Non-pigmented ciliary epithelial cell (primary cell): ENCODE measurements at places on chromosomes 12 and 14.
A peak's percentile ranks its signal among the peaks of the same experiment; 100 is the strongest.

- peak; percentile 86 for DNase-seq
Observed at GRCh38 chr14:51094901-51095853, at the start of gene TRIM9. Gene TRIM9, minus strand, starts transcription at chr14:51095105. Its CDS starts 166 bp downstream, at chr14:51094939.

DNA sequence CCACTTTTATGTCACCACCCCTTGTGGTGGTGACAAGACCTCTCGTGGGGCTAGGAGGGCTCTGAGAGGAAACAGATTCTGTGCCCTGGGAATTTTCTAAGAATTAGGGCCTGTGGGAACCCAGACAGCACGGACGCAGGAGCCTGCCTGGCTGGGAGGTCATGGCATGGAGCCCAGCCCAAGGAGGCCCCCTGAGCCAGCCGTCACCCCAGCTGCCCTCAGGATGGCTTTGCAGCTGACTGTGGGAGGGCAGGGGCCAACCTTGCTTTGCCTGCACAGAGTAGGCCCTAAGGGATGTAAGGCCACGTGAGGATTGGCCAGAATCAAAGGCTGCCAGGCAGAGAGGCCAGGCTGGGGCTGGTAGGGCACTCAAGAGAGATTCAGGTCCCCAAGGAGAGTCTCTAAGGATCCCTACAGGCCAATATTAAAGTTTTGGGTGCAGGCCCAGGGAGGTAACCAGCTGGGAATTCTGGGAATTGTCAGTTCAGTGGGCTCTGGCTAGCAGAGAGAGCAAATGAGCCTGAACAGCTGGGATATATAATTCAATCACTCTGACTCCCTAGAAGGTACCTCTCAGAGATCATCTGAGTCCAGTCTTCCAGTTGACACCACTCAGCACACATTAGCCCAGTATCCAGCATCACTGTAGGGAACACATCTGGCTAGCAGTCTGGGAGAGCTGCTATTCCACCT lies 6.4 kb downstream of the LTBP2 start:
- no peak for DNase-seq

DNA sequence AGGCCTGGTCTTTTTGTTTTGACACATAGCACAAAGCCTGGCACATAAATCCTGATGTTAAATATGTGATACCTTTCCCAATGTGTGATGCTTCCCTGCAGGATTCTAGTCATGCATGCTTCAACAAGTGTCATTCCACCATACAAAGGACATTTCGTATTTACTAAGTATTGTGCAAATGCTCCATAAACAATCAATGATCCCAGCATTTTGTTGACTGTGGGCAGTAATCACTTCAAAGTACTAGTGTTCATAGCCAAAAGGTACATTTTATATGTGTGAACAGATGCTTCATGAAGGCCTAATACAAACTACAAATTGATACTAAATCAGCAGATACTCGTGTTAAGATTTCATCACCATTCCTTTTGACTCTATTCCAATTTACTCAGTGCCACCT lies 4.4 kb downstream of the CCNB1IP1 start:
- DNase-seq = no peak

DNA sequence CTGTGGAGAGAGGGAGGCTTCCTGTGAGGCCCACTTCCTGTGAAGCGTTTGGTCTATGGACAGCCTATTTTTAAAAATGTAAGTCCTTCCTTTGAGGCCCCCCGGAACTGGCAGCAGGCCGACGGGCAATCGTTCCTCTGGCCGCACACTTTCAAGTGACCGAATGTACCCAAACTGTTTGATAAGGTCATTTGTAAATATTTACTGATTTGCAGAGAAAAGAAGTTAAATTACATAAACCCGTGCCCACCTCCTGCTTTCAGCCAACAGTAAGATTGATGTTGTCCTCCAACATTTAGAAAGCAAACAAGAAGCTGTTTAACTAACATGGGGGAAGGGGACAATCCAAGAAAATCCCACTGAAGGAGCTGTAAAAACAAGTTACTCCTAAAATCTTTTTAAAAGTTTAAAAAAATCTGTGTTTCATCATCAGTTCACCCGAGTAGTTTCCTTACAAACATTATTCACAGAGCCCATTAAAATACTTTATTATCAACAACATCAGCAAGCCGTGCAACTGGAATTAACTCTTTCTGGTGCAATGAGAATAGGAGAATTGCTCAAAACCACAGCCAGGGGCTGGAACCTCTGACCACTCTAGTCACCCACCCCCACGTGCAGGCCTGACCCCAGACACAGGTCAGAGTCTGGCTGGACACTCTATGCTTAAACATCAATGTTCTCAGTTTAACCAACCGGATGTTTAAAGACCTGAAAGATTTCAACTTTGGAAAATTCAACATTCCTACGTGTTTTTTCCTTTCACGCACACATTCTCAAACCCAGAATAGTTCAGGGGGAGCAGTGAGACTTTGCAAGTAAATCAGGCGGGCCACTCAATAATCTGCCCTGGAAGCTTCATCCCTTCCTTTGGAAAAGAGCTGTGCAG lies 65.3 kb downstream of the FOXN3 start:
- no peak for DNase-seq

- no peak for DNase-seq
Observed at GRCh38 chr14:68238976-68239375, 419.4 kb downstream of the RAD51B start.

DNA sequence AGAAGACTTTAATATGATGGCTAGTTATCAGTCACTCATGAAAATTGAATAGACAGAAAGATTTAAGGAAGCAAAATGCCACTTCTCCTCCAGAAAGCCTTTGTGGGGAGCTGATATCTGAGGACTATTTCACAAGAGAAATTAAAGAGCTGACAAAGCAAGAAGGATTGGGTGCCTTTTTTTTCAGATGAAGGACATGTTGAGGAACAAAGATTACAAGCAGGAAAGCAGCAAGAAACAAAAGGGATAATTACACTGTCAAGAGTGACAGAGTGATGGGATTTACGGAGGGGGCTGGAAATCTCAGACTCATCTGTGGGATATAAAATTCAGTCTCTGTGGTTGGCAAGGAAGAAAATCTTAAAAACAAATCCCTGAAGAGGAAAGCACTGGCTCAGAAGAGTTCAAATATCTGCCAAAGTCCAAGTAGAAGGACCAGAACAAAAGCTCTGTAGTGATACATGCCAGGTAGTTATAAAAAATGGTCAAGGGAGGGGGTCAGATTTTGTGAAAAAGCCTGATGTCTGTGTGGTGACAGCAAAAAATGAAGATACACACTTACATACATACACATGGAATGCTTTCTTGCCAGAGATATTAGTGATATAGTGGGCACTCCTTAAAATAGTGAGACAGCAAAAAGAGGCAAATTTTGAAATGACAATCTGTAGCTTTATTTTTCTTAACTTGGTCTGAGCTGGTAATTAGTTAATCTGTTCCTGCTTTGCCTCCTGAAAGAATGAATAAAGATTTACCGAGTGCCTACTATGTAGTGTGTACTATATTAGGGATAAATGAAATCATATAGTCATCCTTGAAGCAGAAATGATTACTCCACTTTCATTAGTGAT lies 62.9 kb downstream of the EPS8 start:
- DNase-seq = no peak

- no peak for DNase-seq
Observed at GRCh38 chr12:69467366-69467765, 2.8 kb upstream of the FRS2 start.

DNA sequence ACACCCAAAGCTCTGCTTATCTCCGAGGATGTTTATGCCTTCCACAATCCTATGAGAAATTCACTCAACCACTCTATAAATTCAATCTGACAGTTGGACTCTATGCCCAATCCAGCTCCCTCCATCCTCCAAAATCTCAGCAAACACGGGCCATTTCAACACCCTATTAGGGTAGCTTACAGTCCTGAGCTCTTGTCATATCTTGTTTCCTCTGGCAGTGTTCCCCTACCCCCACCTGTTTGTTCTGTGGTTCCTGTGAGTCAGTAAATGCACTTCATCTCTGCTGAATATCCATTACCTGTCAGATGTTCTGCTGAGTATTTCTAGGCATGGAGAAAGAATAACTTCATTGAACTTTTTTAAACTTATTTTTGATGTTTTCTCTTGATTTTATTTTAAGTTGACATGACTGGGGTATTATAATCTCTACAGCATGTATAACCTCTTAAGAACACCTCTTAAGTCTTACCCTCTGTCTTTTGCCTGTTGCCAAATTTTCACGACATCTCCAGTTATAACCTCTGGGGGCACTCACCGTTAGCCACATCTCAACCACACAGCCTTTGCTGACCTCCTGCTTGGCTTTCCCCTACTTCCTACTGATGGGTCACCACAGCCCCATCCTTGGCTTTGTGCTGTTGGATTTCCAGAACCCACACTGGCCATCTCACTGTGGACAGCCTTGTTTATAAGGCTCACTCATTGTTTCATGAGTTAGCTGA lies 317.0 kb upstream of the TMPO start:
- no peak for DNase-seq

DNA sequence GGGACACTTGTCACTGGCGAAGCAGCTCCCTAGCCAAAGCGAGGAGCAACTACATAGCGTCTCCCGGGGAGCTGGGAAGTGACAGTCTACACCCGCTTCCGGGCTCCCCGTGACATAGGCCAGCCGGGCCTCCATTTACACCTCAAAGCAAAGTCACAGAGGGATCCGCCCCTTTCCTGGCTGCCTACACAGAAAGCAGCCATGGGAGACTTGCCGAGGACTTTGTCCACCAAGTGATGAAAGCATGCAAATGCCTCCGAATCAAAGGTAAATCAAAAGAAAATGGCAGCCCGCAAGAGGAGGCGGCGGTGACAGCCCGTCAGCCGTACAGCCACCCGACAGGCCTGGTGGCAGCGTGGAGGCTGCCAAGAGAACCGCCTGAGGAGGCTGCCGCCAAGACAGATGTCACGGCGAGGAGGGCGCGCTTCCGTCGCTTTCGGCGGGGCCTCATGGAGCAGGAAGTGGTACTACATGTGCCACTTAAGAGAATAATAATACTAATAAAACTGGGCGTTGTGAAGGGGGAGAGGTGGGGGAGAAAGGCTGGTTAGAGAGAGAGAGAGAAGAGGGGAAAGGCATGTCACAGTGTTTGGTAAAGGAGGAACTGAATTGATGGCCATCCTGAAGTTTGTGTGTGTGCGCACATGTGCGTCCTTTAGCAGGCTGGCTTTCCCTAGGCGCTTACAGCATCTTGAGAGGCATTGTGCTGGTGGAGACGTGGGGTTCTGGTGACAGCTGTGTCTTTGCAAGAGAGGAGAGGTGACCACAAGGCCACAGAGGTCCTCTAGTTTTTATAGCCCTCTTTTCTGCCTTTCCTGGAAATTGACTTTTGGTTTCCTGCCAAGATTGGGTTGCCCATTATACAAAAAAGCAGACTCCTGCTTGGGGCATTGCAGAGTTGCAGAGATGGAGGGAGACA lies 661.7 kb downstream of the VRK1 start:
- no peak for DNase-seq

GRCh38 chr12:120199025-120199424 lies 1.9 kb downstream of the RPLP0 start:
- DNase-seq = no peak

GRCh38 chr14:104968541-104969401 lies 9.4 kb downstream of the AHNAK2 start:
- no peak for DNase-seq

GRCh38 chr12:67501362-67501761 lies 147.2 kb upstream of the DYRK2 start:
- no peak for DNase-seq

GRCh38 chr14:103803661-103804060 lies 43.7 kb downstream of the PPP1R13B start:
- DNase-seq = peak; percentile 20

- no peak for DNase-seq
Observed at GRCh38 chr14:101808020-101808641, 46.6 kb downstream of the PPP2R5C start.

- DNase-seq = no peak
Observed at GRCh38 chr14:29788093-29788492, 139.6 kb downstream of the PRKD1 start.

DNA sequence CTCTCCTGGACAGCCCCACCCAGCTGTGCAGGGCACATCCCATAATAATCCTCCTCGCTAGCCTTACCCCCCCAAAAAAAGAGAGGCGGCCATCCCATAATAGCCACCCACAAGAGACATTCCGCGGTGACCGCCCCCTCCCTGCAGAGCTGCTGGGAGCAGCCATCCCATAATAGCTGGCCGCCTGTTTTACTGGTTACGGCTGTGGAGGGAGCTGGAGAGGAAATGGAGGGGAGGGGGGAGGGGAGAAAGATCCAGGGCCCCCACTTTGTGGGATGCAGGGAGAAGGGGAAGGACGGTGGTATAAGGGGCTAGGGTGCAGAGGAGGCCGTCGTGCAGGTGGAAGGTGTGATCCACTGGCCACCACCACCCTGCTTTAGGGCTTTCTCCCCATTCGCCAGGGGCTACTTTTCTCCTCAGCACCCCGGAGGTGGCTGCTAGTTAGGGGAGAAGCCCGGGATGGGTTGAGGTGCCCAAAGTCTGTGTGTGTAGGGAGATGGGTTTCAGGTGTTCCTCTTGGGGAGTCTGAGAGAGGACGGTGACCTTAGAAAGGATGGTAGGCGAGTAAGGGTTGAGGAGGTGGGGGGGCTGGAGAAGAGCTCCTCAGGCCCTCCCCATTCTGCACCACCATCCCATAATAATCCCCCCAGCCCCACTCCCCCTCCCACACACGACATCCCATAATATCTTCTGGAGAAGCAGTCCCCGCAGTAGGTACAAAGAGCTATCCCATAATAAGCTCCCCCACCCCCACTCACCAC lies 6.0 kb upstream of the CHD4 start:
- DNase-seq = no peak
